Activated naive CD4-positive, alpha-beta T cell (primary cell): ENCODE measurements at places on chromosomes 6 and 20.

DNA sequence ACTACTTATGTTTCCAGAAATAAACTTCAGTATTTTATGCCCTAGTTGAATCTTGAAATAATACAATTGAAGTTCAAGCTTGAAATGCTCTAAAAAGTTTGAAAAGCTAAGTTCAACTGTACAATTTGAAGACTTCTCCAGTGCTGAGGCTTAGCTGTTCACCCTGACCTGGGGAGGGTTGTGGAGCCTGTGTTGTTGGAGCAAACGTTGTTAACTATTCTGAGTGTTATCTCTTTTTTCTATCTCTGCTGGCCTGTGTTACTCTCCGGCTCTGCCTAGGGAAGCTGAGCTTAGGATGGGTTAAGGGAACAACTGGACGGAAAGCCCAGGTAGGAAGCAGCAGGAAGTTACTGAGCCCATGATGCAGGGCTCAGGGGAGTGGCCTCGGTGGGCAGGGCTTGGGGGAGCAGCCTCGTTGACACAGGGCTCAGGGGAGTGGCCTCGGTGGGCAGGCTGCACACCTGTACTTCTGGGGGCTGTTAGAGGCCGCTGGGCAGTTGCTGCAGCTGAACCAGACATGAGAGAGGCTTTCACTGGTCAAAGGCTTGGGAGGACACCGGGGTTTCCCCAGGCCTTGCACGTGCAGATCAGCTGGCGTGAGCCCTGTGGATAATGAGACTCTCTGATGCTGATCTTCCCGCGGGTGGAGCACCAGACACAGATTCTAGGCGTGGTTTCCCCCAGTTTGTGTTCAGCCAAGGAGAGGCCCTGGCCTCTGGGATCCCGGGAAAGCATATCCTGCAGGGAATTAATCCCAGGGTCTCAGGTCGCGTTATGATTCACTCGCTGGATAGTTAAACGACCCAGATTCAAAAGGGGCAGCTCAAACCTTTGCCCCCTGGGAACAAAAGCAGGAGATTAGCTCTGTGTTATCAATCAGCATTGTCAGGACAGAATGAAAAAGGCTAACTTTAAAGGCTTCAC lies 58.9 kb downstream of the ERMARD start:
- no peak for DNase-seq

GRCh38 chr20:50379049-50379990 lies 130.9 kb upstream of the PTPN1 start:
- DNase-seq, result no peak

- no peak for DNase-seq
Measured at GRCh38 chr6:20630136-20630535, 95.9 kb downstream of the CDKAL1 start.

DNA sequence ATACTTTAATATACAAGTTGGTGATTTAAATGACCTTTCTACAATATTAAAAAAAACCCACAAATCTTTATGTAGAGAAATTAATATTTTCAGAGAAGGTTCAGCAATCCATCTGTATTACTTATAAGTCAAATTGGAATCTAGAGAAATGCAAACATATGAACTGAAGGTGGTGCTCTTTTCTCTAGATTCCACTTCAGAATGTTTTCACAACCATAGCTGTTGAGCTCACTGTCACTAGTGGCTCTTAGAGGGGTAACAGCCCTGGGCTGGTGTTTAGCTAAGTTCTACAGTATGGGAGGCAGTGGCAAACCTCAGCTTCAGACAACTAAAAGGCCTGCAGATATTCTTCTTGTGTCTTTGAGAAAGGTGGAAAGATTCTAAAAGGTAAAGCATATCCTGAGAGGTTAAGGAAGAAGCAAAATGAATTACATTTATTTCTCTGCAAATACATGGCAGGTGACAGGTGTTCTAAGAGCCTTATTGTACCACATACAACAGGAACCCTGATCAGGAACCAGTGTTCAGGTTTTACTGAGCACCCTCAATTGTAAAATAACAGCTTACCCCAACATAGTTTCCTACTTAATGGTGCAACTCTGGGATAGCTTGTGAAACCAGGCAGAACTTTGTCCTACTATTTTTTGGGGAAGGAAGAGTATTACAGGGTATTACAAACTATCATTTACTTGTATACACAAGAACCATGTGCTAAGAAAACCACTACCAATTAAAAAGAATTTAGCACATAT lies 56.6 kb upstream of the SAMHD1 start:
- DNase-seq, result no peak

GRCh38 chr20:14310977-14311627 lies 26.3 kb downstream of the FLRT3 start:
- no peak for DNase-seq

- DNase-seq, result no peak
Measured at GRCh38 chr6:15437090-15437635, 191.3 kb downstream of the JARID2 start.

DNA sequence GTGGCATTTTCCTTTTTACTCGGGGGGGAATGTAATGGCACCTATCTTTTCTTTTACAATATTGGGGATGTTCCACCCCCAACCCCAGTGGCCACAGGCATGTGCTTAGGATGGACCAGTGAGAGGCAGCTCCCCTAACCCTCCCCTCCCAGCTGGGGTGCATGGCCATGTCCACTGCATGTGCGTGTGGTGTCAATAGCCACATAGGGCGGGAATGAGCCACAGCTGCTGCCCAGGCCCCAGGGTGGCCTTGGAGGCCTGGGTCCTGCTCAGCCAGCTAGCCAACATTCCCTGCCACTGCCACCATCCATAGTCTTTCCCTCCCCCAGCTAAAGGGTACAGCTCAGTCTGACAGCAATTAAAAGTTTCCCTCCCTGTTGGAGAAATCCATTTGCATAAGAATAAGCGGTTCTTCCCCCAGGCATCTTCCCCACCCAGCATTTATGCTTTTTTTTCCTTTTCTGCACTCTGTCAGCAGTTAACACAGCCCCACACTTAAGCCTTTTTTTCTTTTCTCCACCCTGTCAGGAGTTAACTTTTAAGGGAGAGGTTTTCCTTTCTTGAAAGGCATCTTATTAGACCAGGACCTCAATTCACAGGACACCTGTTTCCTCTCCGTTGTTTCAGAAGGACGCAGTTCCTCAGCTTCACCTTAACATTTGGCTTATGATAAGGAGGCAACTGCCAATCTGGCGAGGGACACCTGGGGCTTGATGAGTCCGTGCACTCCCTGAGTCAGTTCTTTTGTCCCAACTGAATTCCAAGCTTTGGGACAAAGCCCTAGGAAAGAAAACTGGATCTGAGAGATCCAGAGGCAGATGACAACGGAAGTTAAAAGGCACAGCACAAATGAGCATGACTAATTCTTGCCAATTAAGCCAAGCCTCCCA lies 121.4 kb downstream of the TPBG start:
- no peak for DNase-seq

- DNase-seq, result no peak
Measured at GRCh38 chr6:110557199-110557598, 80.8 kb upstream of the SLC22A16 start.
